ENCODE measurements at places on chromosomes 4 and X.

GRCh38 chr4:155319516-155319915, 57.2 kb downstream of the MAP9 start:
- no peak for DNase-seq

DNA sequence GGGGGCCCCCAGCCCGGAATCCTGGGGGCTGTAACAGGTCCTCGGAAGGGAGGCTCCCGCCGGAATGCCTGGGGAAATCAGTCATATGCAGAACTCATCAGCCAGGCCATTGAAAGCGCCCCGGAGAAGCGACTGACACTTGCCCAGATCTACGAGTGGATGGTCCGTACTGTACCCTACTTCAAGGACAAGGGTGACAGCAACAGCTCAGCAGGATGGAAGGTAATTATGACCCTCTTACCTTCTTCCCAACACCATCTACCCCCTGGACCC, 1.0 kb downstream of the FOXO4 start:
- DNase-seq, result no peak

DNA sequence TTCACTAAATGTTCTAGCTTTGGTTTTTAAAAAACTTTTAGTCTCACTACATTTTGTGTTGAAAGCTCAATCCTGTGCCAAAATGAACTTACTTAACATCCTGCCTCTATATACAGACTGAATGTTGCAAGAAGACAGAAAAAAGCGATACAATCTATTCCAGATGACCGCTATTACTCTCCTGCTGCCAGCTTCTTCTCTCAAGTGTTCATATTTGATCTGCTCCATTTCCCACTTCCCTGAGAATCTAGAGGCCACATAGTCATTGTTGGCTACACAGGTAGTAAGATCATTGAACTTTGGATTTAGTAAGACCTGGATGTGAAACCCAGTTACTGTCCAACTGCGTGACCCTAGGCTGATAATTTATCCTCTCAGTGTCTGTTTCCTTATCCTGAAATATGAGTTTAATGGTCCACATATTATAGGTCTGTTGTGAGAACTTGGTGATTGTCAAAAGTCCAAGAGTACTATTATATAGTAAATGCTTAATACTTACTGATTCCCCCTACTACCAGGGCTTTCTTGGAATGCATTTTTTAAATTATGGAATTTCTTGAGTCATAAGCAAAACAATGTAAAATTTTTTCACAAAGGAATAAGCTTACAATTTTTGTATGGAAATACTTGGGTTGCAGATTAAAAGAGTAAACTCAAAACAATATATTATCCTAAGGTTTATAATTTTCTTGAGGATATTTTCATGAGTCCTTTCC, 976.8 kb upstream of the ADGRL3 start:
- no peak for DNase-seq

DNA sequence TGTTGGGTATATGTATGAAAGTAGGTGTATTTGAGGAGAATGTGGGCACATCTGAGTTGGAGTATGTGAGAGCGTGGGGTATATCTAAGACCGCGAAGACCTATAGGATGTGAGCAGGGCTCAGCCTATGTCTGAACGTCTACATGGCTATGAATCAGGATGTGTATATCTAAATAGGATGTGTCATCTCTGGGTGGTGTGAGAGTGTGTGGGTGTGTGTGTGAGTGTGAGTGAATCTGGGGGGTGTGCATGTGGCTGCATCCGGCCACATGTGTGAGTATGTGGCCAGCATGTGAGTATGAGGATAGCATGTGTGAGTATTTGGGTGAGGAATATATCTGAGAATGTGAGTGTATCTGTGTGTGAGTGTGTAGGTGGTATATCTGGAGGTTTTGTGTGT, 7.7 kb downstream of the GPR173 start:
- DNase-seq, result no peak

DNA sequence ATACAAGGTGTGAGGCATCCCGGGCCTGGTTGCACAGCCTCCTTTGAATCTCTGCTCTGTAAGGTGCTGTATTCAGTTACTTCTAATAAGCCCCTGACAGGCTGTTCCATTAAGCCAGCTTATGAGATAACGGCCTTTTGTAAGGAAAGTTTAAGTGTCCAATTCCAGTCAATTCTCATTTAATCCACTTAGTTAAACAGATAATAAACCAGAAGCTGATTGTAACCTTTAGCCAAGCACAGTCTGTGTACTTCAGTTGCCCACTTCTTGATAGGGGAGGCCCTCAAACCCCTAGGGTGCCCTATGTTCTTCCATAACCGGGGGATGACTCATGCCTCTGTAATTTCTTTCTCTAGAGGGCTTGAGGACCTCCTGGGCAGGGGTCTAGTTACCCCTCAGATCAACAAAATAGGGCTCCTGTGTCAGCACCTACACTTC, 63.4 kb downstream of the RASL11B start:
- no peak for DNase-seq

DNA sequence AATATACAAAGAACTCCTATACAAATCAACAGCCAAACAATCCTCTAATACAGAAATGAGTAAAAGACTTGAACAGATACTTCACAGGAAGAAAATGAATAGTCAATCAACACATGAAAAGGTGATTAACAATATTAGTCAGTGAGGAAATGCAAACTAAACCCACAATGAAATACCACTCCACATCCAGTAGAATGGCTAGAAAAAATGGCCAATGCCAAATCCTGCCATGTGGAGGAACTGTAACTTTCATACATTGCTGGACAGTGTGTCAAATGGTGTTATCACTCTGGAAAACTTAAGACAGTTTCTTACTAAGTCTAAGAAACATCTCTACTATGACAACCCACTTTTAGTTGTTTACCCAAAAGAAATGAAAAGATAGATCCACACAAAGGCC, 59.5 kb downstream of the NSG1 start:
- DNase-seq, result no peak

DNA sequence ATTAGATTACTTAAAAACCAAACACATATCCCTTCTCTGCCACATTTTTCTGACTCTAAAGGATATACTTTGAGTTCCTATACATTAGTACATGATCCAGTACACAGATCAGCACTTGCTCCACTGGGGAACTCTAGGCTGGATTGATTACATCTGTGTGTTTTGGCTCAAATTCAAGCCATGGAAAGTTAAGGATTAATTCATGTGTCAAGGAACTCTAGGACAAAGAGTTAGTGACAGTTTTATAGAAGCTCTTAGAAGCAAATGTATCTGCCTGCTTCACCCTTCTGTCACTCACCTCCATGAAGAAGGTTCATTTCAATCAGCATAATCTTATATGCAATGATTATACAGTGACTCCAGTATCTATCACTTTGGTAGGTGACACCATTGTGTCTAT, 43.2 kb downstream of the SCFD2 start:
- DNase-seq, result no peak

DNA sequence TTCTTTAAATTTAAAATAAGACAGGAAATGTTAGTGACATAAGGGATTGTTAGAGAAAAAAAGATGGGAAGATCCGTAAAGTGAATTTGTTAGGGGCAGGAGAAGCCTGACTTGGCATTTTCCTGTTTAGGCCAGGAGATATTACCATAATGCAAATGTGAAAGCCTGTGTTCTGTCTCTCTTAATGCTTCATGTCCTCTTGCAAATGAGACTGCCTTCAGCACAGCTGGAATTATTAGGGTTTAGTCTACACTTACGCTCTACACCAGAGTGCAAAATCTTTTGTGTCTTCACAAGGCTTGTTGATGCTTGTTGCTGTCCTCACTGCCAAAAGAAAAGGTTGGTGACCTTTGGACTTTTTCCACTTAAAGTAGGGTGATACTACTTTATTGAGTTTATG, 56.8 kb downstream of the JADE1 start:
- no peak for DNase-seq

DNA sequence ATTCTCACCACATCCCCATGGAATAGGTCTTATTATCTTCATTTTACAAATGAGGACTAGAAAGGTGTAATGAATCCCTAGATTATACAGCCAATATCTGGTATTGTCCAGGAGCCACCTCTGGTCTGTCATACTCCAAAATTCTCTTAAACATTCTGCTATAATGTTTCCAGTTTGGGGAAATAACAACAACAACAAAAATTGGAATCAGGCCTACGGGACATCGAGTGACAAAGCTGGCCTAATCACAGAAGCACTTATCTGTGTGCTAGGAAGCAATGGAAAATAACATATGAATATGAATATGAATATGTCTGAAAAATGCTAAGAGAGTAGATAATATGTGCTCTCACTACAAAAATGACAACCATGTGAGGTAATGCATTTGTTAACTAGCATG, 264.1 kb downstream of the GASK1B start:
- no peak for DNase-seq

DNA sequence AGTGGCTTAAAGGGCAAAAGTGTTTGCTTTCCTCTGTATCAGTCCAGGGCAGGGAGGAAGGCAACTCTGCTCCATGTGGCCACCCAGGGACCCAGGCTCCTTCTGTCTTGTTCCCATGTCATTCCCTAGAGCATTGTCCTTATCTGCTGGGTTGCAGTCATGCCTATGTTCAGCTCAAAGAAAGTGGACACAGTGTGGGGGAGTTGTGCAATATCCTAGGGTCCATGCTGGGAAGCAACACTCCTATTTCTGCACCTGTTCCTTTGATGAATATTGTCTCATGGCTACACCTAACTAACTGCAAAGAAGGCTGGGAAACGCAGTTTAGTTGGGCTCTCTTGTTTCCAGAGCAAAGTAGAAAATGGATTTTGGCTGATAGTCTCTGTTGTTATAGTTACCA, 107.0 kb upstream of the OTUD4 start:
- no peak for DNase-seq

DNA sequence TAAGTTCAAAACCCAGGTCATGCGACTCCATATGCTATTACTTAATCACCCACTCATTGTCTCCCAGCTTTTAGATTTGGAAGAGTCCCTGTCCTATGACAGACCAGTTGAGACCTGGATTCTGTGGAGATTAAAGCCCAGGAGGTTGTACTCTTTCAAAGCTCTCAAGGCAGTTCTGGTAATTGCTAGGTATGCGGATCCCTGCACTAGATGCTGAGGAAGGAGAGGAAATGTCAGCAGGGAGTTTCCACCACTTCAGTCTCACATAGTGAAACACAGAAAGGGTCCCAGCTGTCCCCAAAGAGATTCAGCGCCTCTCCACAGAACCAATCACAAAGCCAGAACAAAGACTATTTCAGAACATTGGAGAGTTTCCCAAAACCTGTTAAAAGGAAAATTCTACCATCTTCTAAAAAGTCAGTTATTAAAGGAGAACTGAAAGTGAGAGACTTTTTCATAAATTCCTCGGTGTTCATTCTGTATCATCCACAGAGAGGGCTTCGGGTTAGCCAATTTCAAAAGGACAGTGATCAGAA, 53.4 kb downstream of the IRF2 start:
- no peak for DNase-seq

DNA sequence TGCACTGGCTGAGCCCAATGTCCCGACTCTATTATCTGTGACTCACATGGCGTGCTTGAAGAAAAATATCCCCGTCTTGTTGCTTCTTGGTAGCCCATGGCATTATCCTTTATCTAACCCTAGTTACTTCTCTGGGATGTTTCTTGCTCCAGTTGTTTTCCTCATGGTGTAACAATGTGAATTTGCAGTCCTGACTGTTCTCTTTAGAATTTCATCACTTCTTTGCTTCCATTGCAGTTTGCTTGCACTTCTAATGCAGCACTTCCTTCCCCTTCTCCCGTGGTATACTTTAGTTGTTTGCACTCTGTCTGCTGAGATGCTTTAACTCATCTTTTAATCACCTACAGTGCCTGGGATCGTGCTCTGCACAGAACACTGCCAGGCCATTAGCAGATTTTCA, 126.9 kb downstream of the MAML3 start:
- no peak for DNase-seq

DNA sequence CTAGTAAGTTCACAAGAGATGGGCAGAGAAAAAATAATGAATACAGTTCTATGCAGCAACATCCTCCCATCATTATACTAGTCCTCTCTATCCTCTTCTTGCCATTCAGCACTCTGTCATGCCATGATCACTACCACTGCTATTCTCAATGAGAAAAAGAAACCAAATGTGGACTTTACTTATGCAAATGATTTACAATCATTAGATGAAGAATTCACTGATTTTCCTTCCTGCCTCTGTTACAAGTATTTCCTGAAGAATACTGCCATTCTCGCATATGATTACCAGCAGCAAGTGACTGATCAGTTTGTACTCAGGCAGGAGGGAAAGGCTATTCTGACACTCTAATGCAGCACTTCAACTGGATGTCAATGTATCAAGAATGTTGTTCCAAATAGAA, 50.3 kb downstream of the WDFY3 start:
- no peak for DNase-seq

DNA sequence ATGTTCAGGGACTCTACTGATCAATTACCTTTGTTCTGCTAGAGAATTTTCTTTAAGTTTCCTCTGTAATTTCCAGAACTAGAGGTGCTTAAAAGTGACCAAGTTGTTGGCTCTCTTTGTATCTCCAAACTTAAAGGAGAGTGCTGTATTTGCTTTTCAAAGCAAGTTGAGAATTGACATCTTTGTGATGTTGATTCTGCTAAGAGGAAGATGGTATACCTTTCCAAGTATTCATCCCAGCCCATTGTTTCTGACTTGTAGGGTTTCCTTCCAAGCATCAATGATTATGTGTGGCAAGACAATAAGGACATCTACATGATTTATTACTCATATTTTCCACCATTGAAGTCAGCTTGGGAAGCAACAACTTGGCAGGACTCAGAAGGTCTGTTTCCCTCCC, 190.6 kb downstream of the GC start:
- DNase-seq, result no peak

DNA sequence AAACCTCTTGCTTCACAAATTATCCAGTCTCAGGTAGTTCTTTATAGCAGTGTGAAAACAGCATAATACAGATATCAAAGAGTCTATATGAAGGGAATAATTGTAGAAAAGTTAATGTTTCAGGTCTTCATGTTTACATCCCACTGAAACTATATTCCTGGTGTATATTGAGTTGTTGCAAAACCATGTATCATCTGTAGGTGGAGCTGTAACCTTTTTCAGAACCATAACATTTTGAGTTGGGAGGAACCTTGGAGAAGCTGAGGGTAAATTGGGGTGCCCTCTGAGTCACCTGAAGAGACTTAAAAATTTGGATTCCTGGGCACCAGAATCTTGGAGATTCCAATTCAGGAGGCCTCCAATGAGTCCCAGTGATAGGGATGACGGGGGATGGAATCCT, 51.9 kb upstream of the TAPT1 start:
- DNase-seq, result no peak

All from activated naive CD4-positive, alpha-beta T cell (primary cell).